Stimulated activated CD4-positive, alpha-beta T cell treated with anti-CD3 and anti-CD28 coated beads, Interleukin-1b, Interleukin-23, amount 100 ng/mL, for 4 hours (primary cell): ENCODE measurements at places on chromosomes 3 and 15.

GRCh38 chr3:120168611-120169010, 74.4 kb upstream of the GSK3B start:
- no peak for DNase-seq

- no peak for DNase-seq
Measured at GRCh38 chr15:68340726-68341671, 63.5 kb downstream of the FEM1B start.

DNA sequence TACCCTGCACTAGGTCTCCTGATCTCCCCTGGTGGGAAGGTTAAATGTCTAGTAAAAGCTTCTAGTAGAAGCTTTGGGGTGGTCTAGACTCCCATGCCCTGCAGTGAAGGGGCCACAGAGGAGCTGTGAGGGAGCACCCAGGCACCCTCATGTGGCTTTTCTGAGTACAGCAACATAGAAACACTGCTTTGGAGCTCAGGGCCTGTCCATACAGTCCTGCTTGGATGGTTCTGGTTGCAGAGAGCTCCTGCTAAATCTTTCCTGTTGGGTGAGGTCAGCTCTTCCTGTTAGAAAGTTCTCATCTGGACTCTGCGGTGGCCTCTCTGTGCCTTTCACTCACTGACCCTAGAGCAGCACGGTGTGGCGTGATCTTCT, 47.8 kb downstream of the GPD1L start:
- DNase-seq, result no peak

DNA sequence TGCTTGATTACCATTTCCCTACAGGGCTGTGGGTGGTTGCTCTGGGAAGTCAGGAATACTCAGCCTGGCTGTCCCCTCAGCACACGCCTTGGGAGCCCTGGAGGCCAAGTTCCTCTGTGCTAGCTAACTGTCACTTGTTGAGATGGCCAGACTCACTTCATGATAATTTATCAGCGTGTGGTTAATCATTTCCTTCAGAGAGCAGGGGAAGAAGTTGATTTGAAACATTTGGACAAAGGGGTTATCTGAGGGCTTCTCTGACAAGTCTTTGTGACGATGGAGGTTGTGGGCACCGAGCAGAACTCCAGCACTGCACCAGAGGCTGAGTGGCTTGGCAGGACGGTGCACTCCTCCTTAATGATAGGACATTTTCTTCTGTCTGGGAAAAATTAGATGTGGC, 61.9 kb downstream of the WHAMM start:
- DNase-seq, result no peak

- no peak for DNase-seq
Measured at GRCh38 chr3:25418596-25418995, 9.5 kb upstream of the RARB start.
